Right ventricle myocardium inferior (tissue), 1 donor: ENCODE measurements at places on chromosomes 13 and 19.
A peak's percentile ranks its signal among the peaks of the same experiment; 100 is the strongest.

DNA sequence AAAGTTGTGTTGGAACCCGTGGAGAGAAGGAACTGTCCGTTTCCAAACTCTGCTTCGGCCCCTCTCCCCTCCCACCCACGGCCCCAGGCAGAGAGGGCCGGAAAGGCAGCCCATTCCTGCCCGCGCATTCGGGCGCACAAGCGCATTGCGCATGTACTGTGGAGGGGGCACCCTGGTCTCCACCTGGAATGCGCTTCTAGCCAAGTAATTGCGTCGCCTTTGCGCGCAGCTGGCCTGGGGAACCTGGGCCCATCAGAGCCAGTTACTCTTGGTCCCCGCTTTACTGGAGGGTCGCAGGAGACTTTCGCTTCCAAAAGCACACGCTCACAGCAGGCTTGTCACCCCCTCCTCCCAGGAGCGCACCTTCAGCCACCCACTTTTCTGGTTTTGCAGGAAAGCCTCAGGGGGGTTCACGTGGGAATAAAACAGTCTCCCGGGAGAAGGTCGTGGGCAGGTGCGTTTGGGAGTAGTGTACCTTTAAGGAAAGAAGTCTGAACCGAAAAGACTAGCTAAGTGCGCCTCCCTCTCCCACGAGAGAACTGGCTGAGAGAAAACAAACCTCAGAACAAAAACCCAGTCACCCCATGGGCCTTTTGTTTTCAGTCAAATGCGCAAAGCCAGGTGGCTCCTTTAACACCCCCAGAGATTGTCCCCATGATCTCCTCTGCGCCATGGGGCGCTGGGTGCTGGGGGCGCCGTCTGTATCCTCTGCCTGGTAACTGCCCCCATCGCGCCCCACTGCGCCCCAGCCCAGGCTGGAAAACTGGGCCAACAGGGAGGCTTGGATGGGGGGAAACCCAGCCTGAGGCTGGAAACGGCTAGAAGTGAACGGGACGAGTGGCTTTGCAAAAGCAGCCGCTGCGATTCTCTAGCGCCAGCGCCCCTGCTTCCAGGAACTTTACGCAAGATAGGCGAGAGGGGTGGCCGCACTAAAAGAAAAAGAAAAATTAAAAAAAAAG is 28.5 kb downstream of the GSX1 start:
- no peak for DNase-seq

- DNase-seq: peak; percentile 82
Measured at GRCh38 chr19:40466219-40466984, 399 bp upstream of the SPTBN4 start.

- DNase-seq: no peak
Measured at GRCh38 chr19:6527893-6528543, 2.8 kb upstream of the TNFSF9 start.

GRCh38 chr13:45195421-45195820 is 5.4 kb downstream of the KCTD4 start:
- DNase-seq: no peak

DNA sequence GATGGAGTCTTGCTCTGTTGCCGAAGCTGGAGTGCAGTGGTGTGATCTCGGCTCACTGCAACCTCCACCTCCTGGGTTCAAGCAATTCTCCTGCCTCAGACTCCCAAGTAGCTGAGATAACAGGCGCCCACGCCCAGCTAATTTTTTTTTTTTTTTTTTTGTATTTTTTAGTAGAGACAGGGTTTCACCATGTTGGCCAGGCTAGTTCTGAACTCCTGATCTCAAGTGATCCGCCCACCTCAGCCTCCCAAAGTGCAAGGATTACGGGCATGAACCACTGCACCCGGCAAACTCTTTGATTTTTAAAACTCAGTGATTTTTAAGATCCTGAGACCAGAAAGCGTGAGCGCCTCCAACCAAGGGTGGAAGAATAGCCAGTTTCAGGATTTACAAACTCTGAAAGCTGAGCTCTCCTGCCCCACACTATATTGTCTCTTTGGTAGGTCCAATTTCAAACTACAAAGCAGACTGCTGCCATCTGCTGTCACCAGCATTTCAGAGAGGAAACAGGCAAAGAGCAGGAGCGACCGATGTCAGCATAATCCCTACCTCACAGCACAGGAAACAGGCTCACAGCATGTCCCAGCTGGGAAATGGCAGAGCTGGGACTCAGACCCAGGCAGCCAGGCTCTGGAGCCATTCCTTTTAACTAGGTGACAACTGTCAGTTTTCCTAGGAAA is 9.2 kb downstream of the NOSIP start:
- DNase-seq: no peak

DNA sequence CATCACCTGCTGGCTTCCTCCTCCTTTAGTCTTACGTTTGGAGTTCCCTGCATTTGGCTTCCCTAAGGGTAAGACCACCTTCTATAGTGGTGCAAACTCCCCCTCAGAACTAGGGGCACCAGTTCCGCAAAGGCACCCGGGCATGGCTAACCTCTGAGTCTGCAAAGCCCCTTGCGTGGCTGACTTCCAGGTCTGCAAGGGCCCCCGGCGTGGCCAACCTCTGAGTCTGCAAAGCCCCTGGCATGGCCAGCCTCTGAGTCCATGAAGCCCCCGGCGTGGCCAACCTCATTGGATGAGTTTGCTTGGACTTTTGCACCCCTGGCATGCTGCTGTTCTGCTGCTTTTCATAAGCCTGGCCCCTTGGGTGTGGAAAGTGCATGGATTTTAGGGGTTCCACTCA is 5.1 kb downstream of the MCF2L start:
- no peak for DNase-seq

DNA sequence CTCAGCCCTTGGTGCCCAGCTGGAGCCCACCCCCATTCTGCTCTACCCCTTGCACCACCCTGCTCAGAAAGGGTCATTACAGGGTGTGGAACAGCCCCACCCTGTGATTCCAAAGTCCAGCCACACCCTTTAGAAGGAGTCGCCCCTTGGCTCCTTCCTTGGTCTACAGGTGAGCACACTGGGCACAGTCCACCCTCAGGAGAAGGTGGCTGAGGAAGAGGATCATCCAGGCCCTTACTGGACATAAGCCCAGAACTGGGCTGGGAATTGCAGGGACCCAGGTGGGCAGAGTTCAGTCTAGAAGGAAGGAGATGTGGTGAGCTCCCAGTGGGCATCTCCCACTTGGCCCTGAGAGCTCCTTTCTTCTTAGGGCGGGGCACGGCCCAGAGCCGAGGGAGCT is 8.6 kb downstream of the SLC46A3 start:
- no peak for DNase-seq

GRCh38 chr13:49546561-49546960 is 38.8 kb downstream of the RCBTB1 start:
- DNase-seq: no peak

DNA sequence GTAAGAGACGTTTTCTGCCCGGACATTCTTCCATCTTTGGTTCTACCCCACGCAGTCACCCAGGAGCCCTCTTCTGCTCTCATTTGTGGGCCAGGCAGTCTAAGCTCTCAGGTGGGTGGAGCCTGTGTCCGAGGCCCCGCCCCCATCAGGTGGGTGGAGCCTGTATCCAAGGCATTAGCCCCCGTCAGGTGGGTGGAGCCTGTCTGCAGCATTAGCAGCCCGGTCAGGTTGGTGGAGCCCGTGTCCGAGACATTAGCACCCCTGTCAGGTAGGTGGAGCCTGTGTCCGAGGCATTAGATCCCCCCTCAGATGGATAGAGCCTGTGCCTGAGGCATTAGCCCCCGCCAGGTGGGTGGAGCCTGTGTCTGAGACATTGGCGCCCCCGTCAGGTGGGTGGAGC is 45.5 kb upstream of the C13orf46 start:
- no peak for DNase-seq

DNA sequence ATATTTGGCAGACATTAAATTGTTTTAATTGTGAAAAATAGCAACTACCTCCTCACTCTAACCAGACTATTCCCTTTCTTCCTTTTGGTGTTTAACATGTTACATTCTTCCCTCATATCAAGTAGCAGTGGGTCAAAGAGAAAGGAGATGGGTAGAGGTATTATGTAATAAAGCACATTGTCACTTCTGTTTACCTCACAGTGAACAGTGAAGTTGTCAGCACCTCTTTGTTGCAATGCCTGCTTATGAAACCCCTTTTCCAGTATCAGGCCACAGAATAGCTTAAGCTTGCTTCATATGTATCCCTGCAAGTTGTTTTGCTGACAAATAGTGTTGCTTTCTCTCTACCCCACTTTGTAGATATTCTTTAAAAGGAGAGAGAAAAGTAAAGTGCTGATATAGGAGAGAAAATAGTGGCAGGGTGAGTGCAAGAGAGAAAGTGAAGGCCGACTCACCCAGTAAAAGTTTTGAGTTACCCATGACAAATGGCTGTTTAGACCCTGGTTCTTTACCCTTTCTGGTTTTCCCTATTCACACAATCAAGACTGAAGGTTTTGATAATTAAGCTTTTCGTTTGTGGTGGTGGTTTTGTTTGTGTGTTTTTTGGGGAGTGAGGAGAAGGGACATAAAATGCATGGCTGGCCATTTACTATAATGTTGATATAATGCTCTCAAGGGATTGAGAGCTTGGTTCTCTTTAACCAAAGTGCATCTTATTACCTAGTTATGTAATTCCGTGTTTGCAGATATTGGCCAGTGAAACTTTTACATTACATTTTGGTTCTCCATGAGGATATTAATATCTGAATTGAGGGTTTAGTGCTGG is 3.7 kb downstream of the ITM2B start:
- DNase-seq: no peak

- no peak for DNase-seq
Measured at GRCh38 chr19:49189259-49189658, 31.7 kb downstream of the TRPM4 start.

DNA sequence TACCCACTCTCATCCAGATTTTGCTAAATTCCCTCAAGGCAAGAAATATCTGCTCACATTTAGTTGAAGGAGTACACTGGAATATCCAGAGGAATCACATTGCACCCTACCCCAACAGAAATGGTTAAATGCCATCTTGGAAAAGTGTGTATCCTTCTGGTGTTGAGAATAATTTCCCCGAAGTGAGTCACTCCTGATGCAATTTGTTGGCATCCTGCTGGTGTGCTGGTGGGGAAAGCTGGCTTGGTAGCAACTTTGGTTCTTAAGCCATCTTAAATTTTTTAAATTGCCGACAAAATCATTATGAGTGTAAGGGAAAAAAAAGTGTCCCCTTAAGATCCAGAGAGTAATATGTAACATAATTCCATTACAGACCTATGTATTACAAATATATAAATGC is 337.3 kb upstream of the DACH1 start:
- DNase-seq: no peak

DNA sequence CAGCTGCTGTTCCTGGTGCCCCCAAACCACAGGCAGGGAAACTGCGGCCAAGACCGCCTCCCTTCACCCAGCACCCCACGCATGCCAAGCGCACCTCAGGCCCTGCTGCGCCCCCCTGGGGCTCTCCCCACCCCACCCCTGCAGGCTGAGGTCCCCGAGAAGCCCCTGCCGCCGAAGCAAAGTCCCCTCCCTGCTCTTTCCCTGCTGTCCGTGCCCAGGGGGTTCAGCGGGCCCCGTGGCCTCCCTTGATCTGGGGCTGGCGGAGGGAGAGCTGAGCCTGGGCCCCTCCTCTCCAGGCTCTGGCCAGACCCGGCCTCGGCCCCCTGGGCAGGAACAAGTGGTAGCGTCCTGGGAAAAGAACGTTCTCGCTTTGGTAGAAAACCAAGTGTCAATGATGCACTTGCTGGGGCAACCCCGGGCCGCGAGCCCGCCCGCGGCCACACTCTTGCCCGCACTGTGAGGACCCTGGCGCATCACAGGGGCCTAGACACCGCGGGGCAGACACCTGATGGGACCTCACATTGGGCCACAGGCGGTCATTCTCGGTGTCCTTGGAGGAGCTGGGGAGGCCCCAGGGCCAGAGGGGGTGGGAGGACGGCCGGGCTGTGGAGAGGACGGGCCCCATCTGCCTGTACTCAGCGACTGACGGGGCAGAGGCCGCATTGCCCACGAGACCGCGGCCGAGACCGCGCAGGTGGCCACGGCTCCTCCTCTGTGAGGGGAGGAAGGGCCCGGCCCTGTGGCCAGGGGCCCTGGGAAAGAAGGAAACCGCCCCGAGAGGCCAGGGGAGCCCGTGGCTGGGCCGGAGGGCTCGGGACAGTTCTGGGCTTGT is 29.0 kb downstream of the GPX4 start:
- no peak for DNase-seq

DNA sequence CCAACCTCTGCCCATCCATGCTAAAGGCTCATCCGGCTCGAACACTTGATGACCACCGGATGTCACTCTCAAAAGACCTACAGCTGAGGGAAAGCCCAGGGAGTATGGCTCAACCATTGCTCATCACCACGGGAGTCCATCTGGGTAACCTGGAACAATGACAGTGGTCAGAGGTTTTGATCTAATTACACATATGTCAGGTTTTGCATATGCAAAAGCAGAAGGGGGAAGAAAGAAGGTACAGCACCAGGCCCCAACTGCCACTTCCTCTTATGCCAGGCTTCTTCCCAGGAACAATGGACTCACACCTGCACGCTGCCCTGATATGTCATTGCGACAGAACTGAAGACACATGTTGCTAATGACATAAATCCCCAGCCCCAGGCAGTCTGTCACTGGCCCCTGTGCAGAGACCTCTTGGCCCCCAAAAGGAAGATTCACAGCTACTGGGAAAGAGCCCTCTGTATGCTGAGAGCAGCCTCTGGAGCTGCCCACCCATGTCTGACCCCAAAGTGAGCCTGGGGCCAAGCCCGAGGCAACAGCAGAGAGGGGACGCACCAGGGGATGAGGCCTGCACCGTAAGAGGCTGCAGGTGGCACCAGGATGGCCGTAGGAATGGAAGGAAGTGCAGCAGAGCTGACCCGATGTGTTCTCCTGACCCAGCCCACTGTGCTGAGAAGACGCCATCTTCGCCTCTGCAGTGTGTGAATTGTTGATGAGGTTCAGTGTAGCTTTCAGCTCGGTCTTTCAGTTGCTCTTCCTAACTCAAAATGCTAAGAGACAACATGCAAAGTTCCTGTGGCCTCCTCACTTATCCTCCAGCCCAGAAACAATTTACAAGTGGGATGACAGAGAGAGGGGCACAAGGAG is 26.3 kb downstream of the EPS15L1 start:
- no peak for DNase-seq

GRCh38 chr13:51330791-51331190 is 8.7 kb upstream of the SERPINE3 start:
- no peak for DNase-seq

GRCh38 chr19:30906871-30907270 is 442.4 kb downstream of the TSHZ3 start:
- no peak for DNase-seq

- DNase-seq: peak; percentile 49
Measured at GRCh38 chr19:11478167-11479089, 2.4 kb downstream of the ELAVL3 start.

GRCh38 chr19:5621945-5622464 is 571 bp downstream of the SAFB2 start:
- DNase-seq: no peak

GRCh38 chr13:111461445-111462149 is 141.2 kb downstream of the TEX29 start:
- no peak for DNase-seq

DNA sequence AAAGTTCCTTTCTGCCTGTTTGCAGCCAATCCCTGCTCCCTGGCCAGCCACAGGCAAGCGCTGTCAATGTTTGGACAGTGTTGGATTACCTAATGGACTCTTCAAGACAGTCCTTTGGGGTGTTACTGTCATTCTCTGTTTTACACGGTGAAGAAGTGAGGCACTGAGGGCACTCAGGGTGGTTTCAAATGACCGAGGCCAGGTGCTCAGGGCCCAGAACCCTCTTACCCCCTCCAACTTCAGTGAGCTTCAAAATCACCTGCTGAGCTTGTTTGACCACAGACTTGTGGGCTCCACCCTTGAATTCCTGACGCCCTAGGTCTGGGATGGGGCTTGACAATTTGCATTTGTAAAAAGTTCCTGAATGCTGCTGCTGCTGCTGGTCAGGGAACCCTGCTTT is 97.9 kb downstream of the GGACT start:
- no peak for DNase-seq
